ENCODE measurements at places on chromosomes 7 and 10.

DNA sequence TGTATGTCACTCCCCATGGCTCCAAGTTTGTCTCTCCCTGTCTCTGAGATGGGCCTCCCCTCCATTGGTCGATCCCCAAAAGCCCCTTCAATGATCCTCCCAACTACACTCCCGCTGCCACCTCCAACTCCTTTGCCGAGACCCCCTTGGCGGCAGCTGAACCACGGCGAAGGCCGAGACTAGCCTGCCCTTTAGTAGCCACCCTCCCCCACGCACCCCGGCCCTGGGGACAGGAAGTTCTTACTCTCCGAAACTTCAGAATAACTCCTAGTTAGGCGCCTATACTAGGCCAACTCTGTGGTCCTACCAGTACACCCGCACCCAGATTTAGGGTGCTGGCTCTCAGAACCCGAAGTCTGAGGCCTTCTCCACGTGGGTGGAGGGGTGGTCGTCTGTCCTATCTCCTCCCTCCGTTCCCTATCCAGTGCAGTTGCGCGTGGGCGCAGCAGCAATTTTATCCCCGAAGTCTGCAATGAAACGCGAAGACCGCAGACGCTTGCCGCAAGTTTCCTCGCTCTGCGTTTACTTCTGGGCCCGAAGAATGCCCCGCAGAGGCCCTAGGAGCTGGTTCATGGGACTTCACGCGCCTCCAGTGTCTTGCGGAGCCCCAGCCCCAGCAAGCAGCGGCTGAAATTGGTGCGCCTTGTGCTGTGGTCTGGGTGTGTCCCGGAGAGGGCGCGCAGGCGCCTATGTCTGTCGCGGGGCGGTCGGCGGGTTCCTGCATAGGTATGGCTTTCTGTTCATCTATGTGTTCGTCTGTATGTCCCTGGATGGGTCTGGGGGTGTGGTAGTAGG lies 82.6 kb upstream of the SLF2 start:
- no peak for DNase-seq

GRCh38 chr10:80784695-80785094 lies 247.0 kb downstream of the SH2D4B start:
- DNase-seq, result no peak

DNA sequence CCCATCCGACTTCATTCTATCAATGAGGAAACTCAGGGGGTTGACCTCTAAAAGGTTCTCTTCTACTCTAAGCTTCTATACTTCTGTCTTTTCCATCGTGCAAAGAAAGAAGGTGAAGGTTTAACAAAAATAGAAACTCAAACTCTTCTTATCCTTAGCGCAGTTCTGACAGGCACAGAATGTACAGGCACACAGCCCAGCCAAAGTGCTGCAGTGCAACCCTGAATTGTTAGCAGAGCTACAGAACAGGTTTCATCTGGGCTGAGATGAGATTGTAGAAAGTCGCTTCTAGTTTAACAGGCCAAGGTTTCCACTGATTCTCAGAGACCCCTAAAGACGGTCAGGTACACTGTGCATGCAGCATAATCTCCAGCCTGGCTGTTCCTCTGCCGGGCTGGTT lies 79.3 kb upstream of the AFAP1L2 start:
- no peak for DNase-seq

GRCh38 chr7:69374044-69374425 lies 224.2 kb upstream of the AUTS2 start:
- DNase-seq, result no peak

GRCh38 chr7:99142727-99143520 lies 984 bp downstream of the SMURF1 start:
- peak; percentile 99 for DNase-seq

- DNase-seq, result peak; percentile 39
Observed at GRCh38 chr7:74606101-74606908, 51.2 kb upstream of the GTF2I start.

DNA sequence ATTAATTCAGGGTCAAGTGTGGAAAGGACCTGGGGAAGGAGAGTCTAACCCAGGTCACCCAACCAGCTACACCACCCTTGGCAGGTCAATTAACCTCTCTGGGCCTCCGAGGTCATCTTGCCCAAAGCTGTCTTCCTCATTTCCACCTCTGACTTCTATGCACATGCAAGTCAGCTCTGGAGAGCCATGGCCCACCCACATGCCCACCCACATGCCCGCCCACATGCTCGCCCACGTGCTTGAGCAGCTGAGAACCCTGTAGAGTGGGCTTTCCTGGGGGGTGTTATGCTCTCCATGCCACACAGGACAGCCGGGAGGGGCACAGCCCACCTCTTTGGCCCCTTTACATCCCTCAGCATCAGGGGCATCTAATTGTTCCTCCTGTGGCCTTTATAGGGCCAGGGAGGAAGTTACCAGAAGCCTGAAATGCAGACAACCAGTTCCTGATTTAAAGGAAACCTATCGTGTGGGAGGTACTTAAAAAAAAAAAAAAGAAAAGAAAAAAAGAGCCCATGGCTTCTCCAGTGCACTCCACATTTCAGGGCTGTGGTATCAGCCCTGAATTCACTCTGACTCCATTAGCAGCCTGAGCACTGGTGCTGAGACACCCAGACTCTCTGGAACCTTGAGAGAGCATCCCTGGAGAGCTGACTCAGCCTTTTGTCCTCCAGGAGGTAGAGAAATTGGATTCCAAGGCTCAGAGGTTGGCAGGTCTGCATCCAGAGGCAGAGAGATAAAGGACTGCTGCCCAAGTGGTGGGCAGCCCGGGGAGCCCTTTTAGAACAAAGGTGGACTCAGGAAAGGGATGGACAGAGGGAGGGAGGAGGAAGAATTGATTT lies 176.2 kb upstream of the ZMIZ1 start:
- DNase-seq, result no peak

DNA sequence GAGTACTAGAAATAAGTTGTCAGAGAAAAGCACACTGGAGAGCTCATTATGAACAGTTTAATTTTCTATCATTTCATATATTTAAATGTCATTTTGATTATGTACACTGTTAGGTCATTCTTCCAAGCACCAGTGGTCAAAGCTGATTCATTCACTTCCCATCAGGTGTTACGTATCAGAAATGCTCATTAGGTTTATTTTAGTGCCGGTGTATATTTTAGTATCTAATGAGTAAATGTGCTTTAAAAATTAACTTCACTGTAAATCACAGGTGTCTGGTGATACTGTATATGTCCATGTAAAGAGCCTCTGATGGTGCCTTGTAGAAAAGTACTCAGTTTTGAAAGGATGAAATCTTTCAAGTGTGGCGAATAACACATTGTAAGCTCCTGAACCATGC lies 3.5 kb downstream of the DMTF1 start:
- no peak for DNase-seq

DNA sequence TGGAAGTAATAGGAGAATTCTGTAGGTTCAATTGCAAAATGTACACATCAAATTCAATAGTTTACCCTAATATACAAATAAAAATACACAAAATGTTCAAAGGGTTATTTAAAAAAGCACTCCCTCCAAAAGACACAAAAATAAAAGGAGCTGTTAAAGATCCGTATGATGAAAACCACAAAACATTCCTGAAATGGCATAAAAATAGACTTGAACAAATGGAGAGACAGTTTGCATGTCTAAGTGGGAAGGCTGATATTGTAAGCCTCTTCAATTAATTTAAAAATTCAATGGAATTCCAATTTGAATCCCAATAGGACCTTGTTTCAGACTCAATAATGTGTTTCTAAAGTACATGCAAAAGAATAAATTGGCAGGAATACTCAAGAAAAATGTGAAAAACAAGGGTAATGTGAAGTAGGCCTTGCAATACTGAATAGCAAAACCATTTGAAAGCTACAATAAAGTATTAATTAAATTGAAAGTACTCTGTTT lies 38.0 kb upstream of the INSYN2A start:
- no peak for DNase-seq

GRCh38 chr10:13776861-13777311 lies 190.1 kb downstream of the PRPF18 start:
- DNase-seq, result no peak

- no peak for DNase-seq
Observed at GRCh38 chr10:21368728-21369425, 156.6 kb downstream of the SKIDA1 start.

GRCh38 chr10:86155054-86155921 lies 211.3 kb downstream of the GRID1 start:
- no peak for DNase-seq

- DNase-seq, result no peak
Observed at GRCh38 chr10:12469345-12469744, 120.0 kb downstream of the CAMK1D start.

GRCh38 chr10:47406870-47407691 lies 23.0 kb upstream of the ZNF488 start:
- DNase-seq, result no peak

DNA sequence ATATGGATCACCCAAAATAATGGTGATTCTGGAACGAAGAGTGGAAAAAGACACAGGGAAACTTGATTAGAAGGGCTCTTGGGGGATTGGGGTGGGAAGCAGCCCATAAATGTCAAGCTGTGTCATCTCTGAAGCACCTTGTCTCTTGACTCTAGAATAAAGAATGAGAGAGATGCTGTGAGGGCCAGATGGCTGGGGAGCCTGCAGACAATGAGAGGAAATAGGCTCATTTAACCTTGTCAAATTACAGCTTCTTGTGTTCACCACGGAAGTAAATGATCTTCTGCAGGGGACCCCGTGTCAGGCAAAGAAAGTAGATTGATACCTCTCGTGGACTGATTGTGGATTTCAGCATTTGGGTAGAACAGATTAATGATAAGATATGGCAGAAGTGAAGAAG lies 159.3 kb downstream of the ST7 start:
- DNase-seq, result no peak

- no peak for DNase-seq
Observed at GRCh38 chr10:3693022-3693697, 91.8 kb downstream of the KLF6 start.

DNA sequence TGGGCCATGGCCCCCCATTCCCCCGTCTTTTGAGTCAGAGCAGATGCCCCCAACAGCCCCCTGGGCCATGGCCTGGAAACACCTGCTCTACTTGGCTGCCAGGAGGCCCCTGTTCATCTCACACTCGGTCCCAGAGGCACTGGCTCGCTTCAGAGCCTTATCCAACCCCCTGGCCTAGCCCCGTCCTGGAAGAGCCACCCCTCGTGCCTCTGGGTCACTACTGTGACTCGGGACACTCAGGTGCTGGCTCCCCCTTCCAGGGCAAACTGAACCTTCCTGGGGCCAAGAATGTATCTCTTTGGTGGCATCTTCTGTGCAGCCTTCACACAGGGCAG lies 7.0 kb downstream of the POLR2J start:
- DNase-seq, result no peak

GRCh38 chr10:110780704-110781103 lies 91.0 kb upstream of the PDCD4 start:
- peak; percentile 64 for DNase-seq

DNA sequence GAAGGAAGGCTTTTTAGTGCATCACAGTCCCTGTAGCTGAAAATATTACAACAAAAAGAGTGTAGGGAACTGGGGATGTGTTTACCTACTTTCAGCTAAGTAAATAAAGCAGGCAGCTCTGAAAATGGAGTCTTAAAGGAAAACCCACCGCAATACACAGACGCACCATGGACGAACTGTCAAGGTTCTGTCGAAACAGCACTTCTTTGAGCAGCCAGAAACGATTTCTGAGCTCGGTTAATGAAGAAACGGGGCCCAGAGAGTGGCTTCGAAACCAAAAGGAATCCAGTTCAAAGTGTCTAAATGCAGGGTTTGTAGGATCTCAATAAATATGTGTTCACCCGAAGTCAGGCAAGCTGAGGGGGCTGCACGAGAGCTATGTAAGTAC lies 275.4 kb upstream of the NEBL start:
- no peak for DNase-seq

- peak; percentile 92 for DNase-seq
Observed at GRCh38 chr7:25854608-25855497, 297.1 kb upstream of the NFE2L3 start.

- DNase-seq, result no peak
Observed at GRCh38 chr7:84107259-84107658, 87.3 kb downstream of the SEMA3A start.

DNA sequence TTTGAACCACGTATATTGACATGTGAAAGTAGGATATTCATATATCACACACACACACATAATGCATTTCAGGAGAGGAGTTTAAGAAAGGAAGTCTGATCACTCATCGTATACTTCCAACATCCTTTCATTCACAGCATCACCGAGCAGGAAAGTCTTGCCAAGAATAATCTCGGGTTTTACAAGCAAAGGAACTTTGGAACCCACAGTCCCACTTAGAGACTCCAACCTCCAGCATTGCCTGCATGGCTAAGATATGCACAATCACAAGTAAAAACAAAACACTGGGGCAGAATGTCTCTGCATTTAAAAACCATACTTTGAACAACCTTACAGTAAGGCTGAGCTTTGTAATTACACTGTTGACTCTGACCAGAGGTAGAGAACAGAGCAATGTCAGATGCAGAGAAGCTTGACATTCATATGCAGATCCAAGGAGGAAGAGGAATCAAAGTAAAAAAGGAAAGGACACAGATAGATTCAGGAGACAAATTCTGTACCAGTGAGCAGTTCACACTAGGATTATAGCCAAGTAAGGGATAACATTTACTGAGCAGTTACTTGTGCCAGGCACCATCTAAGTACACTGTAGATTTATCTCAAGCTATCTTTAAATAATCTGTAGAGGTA lies 14.8 kb downstream of the THSD7A start:
- no peak for DNase-seq

- DNase-seq, result no peak
Observed at GRCh38 chr10:71230656-71231025, 18.3 kb downstream of the UNC5B start.

DNA sequence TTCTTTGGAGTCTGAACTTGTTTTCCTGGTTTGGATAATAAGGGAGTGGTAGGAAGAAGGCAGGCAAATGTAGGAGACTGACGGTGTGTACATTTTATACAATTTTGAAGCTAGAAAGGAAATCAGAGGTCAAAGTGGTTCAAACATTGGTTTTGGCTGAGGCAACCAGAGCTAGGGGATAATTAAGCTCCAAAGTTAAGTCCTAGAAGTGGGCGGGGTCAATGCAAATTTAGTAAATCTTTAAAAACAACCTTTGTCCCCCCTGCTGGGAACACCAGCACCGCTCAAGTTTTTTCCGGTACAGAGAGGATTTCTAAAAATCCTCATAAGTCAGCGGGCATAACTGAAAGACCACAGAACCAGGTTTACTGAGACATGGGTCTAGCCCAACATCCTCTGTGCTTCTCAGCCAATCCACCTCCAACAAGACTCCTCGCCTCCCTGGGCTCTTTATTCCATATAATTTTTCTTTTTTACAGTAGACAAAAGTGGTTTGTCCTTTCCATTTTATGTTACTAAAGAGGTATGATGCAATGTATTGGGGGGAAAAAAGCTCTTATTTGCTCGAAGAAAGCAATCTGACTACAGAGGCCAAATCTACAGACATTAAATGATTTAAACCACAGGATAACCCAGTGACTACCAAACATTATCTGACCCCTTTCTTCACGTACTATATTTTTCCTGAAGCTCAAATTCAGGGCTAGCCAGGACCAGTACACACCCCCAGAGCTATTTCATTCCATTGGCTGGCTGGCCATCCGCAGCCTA lies 1.6 kb downstream of the GLUD1 start:
- DNase-seq, result no peak

GRCh38 chr7:33760834-33761233 lies 144.5 kb upstream of the BMPER start:
- DNase-seq, result no peak

GRCh38 chr7:30335763-30336487 lies 51.5 kb downstream of the ZNRF2 start:
- no peak for DNase-seq

- no peak for DNase-seq
Observed at GRCh38 chr7:118080947-118081346, 103.0 kb upstream of the LSM8 start.

GRCh38 chr7:64628192-64628591 lies 37.7 kb upstream of the ZNF107 start:
- no peak for DNase-seq
